Activated CD4-positive, alpha-beta T cell treated with anti-CD3 and anti-CD28 coated beads for 1 hour (primary cell): ENCODE measurements at places on chromosomes 16 and 17.

GRCh38 chr17:73201215-73202069 lies 8.6 kb downstream of the COG1 start:
- no peak for DNase-seq

DNA sequence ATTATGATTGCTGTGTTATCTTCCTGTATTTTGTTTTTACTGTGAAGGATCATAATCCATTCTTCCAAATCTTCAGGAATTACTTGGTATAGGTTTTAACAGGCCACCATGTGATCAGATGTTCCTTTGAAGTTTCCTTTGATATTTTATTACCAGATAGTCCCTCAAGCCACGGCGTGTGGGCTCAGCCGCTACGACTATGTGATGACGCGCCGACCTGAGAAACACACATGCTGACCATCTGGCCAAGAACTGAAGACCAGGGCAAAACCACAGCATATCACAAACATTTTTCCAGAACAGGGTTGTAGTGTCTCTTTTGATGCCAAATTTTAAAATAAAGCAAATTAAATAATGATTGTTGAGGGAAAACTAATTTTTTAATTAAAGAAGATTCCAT lies 47.3 kb downstream of the ZCCHC14 start:
- no peak for DNase-seq

DNA sequence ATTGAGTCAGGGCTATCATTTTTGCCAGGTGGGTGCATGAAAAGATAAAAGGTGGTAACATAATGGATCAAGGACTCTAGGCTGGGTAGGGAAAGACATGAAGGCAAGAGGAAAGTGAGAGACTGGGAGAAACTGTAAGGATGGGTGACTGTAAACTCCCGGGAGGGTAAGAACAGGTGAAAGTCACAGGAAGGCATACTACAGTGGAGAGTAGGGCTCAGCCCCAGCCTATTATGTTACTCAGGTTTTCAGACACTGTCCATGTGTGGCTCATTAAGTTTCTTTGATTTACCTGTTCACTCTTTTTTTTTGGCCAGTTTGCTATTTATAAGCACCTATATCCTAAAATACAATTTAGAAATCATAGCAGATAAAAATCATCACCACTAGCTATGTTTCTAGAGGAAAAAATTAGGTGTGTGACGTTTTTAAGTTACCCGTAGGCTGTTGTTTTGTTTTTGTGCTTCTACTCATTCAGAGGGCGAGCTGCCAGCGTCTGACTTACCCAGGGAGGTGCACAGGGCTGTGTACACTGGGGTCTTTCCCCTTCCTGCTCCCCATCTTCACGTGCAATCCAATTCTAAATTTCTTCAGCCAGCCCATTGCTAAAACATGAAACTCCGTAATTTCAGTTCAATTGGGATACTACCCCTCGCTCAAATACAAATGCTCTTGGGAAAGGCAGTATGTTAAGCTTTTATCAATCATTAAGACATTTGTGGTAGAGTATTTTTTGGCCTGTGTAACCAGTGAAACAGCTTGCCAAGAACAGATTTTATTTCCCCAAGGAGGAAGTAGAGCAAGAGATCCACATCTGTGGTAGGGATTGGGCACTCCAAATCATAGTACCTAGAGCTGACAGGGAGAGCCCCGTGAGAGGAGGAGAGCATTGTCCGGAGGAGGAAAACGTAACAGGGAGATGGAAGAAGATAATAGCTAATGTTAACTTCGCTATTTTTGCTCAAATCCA lies 21.7 kb upstream of the VWA3A start:
- DNase-seq: no peak

DNA sequence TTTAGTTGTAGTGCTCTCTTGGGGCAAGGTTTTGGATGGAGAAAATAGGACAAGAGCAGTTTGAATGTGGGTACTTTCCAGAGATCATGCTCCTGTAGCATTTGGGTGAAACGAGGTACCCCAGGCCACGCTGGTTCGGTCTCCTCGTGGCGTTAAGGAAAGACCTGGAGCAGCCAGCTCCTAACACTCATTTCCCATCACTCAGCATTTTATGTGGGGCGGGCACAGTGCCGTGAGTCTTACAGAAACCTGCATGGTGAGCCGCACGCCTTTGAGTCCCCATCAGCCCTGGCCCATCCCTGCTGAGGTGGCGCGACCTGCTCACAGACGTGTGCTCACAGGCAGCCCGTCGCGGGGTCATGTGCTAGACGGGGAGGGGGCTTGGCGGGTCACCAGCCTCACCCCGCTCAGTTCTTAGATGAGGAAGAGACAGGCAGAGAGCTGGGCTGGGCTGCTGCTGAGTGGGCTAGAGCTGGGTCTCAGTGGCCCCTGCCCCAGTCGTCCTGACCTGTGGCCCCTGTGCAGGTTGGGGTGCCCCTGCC lies 37.3 kb downstream of the TBCD start:
- DNase-seq: no peak

GRCh38 chr16:2934450-2934849 lies 22.7 kb downstream of the FLYWCH1 start:
- DNase-seq: no peak

DNA sequence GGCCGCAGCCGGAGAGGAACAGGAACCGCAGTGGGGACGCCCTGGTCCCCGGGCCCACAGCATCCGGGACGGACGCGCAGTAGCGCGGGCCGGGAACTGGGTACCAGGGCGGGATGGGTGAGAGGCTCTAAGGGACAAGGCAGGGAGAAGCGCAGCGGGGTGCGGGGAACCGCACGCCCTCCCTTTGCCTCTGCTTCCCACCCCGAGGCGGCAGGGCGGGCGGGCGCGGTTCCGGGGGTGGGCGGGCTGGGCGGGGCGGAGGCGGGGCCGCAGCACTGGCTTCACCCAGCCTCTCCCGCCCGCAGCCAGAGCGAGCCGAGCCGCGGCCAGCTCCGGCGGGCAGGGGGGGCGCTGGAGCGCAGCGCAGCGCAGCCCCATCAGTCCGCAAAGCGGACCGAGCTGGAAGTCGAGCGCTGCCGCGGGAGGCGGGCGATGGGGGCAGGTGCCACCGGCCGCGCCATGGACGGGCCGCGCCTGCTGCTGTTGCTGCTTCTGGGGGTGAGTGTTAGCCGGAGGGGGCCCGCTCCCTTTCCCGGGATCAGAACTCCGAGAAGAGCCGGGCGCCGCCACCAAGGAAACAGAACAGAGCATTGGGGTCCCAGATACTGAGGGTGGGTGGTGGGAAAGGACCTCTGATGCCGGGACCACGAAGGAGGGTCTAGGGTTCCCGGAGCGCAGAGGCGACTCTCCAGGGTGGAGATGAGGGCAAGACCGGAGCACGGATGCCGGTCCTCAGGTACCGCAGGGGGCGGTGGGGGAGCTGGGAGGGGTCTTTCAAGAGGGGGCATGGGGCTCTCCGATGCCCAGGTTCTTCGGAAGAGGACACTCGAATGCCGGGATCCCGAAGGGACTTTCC lies at the start of gene NGFR:
NGFR (plus strand) TSS at position 308 of the 856 bp plus-strand sequence; CDS start at position 433, 125 bp downstream.
- DNase-seq: peak; percentile 31

DNA sequence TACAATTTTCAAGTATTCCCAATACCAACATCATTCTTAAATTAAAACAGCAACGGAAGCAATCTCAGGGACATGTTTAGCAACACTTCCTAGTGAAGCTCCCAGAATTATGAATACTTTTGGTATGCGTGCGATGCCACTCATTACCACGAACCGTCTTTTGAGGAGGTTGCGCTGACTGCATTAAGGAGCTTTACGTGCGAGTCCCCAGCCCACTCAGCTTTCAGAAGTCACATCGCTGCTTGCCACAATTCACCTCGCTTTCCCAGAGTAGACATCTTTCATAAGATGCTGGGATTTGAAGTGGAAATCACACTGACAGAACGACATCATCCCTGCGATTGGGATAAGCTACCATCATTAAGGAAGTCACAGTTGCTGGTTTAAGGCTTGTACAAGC lies 441.6 kb upstream of the HSBP1 start:
- no peak for DNase-seq

DNA sequence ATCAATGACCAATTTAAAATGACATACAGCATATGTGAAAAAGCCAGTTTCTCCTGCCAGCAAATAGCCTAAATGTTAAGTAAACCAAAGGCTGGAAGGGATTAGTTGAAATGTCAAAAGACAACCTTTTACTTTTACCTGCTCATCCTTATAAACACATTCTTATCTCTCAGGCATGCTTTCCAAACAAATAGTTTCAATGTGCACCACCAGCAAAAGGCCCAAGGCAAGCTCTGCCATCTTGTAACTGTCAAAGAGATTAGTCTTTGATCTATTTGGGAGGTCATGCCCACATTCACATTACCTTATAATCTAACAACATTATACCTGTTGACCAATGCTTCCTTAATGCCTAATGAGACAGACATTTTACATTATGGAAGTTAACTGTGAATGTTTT lies 132.2 kb upstream of the NACA2 start:
- DNase-seq: no peak

GRCh38 chr16:71771571-71771970 lies 37.1 kb downstream of the AP1G1 start:
- no peak for DNase-seq

GRCh38 chr16:23934610-23935236 lies 98.9 kb downstream of the PRKCB start:
- DNase-seq: no peak

- DNase-seq: no peak
Observed at GRCh38 chr17:14790521-14790920, 474.6 kb downstream of the PMP22 start.

DNA sequence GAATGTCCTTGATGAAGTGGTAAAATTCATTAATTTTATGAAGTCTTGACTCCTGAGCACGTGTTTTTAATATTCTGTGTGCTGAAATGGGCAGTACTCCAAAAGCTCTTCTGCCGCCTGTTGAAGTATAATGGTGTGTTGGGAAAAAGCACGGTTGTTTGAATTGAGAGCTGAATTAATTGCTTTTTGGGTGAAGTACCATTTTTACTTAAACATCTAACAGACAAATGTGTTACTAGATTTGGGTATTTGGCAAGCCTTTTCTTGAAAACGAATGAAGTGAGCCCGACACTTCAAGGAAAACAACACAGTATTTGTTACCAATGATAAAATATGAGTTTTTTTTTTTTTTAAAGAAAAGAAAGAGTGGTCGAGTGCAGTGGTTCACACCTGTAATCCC lies 22.5 kb downstream of the WWP2 start:
- DNase-seq: no peak

DNA sequence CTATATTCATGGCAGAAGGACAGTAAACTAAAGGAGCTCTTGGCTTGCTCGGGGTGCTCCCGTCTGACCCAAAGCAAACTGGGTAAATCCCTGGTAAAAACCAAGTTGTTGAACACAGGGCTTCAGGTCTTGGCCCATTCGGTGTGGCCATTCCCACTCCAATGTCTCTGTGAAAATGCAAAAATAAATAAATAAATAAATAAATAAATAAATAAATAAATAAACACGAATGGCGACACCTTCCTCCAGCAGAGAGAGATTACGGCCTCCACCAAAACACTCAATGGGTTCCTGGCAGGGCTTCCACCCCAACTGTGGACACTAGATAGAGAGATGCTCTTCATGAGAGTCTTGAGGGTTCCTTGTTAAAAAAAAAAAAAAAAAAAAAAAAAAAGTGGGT lies 325.3 kb downstream of the SOX9 start:
- DNase-seq: no peak
